ENCODE measurements at places on chromosomes 7 and 10.

GRCh38 chr10:76632767-76633051 lies 1004.9 kb downstream of the KCNMA1 start:
- no peak for DNase-seq

- DNase-seq: no peak
These were observed 552.4 kb downstream of the PHTF2 start for GRCh38 chr7:78350926-78351325.

- no peak for DNase-seq
These were observed 25.8 kb upstream of the AKR1C3 start for GRCh38 chr10:5068274-5068984.

- DNase-seq: no peak
These were observed 2.4 kb downstream of the HOXA3 start for GRCh38 chr7:27149842-27150567.

DNA sequence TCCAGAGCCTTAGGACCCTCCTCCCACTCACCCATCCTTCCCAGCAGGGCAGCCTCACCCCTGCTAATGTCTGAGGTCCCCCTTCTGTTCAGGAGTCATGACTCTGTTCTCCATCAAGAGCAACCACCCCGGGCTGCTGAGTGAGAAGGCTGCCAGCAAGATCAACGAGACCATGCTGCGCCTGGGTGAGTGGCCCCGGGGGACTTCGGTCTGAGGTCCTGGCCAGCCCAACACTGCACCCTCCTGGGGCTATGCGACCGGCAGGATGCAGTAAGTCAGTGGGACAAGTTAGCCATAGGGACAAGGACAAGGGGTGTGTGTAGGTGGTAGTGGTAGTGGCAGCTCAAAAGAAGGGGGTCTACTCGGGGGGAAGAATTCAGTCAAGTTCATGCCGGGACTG lies 16.2 kb upstream of the AHCYL2 start:
- no peak for DNase-seq

- DNase-seq: no peak
These were observed 8.5 kb downstream of the CPED1 start for GRCh38 chr7:120996988-120997345.

DNA sequence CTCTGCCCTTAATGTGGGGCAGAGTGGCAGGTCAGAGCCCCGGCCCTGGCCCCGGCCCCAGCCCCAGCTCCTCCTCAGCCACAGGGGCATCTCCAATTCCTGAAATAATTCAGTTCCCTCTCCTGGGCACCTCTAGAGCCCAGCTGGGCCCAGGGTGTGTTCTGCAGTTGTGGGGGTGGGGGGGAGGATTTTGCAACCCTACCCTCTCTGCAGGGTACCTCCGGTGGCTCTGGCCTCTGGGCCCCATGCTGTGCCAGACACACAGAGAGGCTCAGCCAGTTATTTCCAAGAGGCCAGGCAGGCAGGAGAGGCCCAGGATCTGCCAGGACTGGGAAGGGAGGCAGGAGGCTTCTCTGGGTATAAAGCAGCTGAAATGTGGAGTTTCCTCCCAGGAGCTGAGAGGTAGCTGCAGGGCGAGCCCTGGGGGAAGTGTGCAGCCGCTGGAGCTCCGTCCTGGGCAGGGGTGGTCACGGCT lies 47.9 kb downstream of the PWWP2B start:
- no peak for DNase-seq

GRCh38 chr10:31836569-31837406 lies 91.8 kb downstream of the ARHGAP12 start:
- no peak for DNase-seq

DNA sequence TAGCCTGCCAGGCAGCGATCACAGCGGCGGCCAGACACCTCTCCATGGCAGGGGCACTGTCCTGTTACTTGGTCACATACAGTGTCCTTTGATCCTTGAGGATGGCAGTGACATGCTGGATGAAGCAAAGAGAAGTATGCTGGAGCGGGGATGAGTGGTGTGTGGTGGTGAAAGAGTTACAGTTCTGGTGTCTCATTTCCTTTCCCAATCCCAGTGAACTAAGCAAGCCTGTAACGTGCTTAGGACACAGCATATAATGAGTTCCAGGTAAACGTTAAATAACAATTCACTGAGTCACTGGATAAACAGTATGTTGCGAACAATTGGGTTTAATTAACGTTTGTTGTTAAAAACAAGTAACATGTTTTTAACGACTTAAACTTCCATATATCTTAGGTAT lies 63.5 kb upstream of the LAMB1 start:
- DNase-seq: no peak

DNA sequence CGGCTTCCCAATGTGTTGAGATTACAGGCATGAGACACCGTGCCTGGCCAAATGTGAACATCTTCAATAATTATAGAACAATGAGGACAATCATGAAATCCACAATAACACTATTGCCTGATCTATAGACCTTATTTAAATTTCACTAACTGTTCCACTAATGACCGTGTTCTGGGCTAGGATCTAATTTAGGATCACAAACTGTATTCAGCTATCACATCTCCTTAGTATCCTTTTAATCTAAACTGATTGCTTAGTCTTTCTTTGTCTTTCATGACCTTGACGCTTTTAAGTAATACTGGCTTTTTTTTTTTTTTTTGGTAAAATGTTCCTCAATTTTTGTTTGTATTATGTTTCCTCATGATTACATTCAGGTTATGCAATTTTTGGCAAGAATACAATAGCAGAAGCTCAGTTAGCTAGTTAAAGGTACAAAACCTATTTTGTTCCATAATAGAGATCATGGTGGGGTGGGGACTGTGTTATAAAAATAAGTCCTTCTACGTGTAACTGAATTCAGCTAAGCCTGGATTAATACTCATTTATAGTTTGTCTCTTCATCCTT lies 158.4 kb downstream of the AOAH start:
- no peak for DNase-seq

DNA sequence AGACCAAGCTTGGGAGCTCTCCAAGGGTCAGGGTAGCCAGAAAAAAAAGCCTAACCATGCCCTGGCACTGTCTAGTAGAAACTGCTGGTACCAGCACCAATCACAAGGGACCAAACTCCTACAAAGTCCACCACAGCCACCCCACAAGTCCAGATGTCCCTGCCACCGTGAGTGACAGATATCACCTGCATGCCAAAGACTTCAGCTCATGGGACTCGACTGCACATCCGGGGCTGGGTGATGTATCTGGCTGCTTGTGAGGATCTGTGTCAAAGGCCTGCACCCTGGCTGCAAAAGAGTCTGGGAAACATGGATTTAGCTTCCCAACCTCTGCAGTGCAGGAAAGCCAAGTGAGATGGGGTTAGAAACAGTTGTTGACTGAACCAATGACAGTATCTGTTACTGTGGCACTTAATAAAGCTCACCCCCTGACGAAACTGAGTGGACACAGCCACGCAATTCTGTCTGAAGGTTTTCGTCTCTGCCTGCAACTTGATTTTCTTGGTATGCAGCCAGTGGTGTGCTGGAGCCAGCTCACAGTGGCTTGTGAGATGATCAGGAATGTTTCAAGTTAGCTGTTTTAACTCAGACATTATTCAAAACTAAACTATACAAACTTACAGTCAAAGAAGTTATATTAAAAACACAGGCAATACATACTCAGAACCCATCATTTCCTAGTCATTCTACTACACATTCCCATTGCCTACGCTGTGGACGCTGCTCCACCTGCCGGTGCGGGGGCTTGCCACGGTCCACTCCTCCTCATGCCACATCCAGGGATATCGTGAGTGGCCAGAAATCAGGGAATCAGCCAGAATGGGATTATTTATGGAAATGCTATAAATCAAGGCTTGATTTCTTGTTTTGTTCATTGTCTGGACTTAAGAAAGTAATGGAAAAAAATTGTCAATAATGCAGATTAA lies 9.2 kb downstream of the ZNF488 start:
- DNase-seq: peak; percentile 64

- no peak for DNase-seq
These were observed 2.3 kb downstream of the AGMO start for GRCh38 chr7:15559416-15559928.

- no peak for DNase-seq
These were observed 52.3 kb downstream of the SKIDA1 start for GRCh38 chr10:21473135-21473534.

GRCh38 chr7:111741811-111742240 lies 179.5 kb upstream of the IMMP2L start:
- DNase-seq: peak; percentile 41

- no peak for DNase-seq
These were observed 57.0 kb downstream of the CDC123 start for GRCh38 chr10:12252882-12253546.

- no peak for DNase-seq
These were observed 212.8 kb downstream of the PTEN start for GRCh38 chr10:88076027-88076880.

- no peak for DNase-seq
These were observed 8.5 kb downstream of the NKX6-2 start for GRCh38 chr10:132777441-132777840.

- DNase-seq: no peak
These were observed 49.4 kb downstream of the CLEC2L start for GRCh38 chr7:139572704-139573385.

- DNase-seq: no peak
These were observed 95.2 kb downstream of the VIPR2 start for GRCh38 chr7:159049266-159050025.

DNA sequence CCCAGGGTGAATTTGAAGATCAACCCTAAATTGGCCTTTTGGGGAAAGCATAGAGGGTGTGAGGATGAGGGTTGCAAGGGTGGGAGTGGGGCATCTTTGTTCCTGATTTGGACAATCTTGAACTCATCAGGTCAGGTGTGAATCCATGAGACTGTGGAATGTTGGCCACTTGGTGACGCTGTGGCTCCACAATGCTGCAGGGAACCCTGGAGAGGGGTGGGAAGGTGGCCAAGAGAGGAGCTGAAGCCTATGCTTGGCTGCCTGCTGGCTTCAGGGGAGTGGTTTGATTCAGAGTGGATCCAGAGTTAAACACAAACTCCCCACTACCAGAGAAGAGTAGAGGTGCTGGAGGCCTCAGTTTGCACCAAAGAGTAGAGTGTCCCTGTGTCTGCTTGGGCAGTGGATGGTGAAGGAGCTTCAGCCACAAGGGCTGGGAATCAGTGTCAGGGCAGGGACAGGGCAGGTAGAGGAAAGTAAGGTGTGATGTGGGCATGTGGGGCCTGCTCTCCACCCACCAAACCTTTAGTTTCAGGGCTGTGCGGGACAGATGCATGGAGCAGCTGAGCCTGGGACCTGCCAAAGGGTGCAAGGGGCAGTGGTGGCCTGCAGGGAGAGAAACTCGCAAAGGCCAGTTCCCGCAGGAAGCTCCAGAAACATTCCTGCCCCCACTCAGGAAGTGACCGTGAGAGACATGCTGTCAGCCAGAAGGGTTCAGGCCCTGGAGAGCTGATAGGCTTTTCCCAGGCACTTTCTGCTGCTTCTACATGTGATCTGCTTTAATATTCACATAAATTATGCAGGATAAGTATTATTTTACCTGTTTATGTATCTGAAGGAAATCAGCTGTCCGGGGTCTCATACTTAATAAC lies 81.0 kb upstream of the PRSS58 start:
- no peak for DNase-seq

GRCh38 chr10:12269056-12269455 lies 73.1 kb downstream of the CDC123 start:
- no peak for DNase-seq

DNA sequence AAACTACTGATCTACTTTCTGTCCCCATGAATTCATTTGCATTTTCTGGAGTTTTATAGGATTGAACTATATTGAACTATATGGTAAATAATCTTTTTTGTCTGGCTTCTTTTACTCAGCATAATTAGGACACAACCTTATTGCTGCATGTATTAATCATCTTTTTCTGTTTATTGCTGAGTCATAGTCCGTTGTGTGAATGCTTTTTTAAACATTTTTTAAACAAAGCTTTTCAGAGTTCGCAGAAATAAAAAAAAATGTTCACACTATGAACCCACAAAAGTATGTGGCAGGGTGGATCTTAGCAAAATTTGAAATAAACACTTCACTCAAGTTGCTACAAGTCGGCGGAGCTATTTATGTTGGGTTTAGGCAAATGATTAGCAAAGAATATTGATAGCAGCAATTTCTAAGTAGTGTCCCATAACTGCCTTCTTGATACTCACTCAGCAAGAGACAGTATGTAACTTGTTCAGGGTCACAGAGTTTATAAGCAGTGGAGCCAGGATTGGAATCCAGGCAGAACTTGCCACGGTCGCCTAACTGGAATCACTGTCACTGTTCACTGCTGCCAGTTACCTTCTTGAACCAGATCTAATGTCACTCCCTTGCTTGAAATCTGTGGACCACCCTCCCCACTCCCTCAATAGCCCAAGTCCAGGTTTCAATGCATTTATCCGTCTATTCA lies 5.6 kb downstream of the CH25H start:
- no peak for DNase-seq

DNA sequence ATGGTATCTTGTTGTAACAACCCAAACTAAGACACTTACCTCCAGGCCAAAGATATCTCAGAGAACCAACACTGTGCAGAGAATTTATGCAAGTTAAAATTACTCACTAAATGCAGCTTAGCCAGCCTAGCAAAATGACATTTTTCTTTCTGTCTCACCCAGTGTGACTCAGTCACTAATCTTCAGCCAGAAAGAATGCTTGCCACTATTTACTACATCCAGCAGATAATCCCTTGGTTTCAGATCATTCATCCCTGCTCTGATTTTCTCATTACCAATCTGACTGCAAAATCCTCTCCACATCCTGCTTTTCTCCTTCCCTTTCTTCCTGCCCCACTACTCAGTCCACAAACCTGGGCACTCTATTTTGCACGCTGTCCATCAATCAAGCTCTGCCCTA lies 93.5 kb upstream of the NEBL start:
- no peak for DNase-seq

GRCh38 chr10:4512671-4513240 lies 313.3 kb upstream of the AKR1E2 start:
- DNase-seq: peak; percentile 47

DNA sequence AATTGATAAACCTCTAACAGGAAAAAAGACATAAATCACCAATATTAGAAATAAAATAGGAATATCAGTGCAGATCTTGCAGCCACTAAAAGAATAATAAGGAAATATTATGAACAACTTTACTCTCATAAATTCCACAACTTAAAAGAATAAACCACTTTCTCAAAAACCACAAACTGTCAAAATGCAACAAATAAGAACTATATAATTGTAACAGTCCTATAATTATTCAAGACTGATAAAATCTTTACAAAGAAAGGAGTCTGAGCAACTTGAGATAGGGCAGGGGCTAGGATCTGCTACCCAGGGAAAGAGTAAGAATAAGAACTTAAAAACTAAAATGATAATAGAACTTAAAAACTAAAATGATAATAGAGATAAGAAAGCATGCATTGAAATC lies 169.5 kb upstream of the GDF10 start:
- DNase-seq: no peak

DNA sequence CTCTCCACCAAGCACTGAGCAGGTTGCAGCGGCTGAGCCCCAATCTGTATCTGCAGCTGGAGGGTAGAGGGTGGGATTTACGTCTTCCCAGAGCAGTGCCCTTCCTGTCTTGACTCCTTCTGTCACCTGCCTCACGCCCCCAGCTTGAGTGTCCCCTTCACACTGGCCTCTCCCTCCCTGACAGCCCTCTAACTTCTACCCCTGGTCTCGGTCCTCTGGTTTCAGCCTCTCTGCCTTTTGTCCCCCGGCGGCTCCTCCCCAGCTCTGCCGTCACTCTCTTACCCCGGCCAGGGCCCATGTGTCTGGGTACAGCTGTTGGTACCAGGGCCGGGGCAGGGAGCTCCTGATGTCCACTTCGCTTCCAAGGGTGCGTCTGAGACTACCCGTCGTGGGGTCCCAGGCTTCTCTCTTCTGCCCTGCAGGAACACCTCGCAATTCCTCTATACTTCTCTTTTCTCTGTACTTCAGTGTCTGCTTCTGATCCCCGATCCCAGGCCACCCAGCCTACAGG lies 654 bp downstream of the MUC3A start:
- DNase-seq: no peak

GRCh38 chr10:75403939-75404814 lies 2.6 kb upstream of the ZNF503 start:
- no peak for DNase-seq
